Mesothelial cell of epicardium (in vitro differentiated cells): ENCODE measurements at places on chromosomes 4 and X. TPM values are rescaled to one million over a fixed set of nuclear protein-coding genes. Genes with fewer than 3 reads are reported as not detected.

C4orf54 gene
- total RNA-seq: 0.02 to 0.04 TPM (median 0.04 TPM) in 3 replicates

EPGN gene
- total RNA-seq: 7.8 to 8.3 TPM (median 8.0 TPM) in 3 replicates

SYTL5 gene
- 1.7 to 2.6 TPM (median 2.2 TPM) in 3 replicates for total RNA-seq

PLA2G12A gene
- total RNA-seq: 49.7 to 53.8 TPM (median 51.0 TPM) in 3 replicates

HMGB3 gene
- total RNA-seq: 102 to 103 TPM (median 103 TPM) in 3 replicates

RRH gene
- total RNA-seq: 0.29 to 0.45 TPM (median 0.40 TPM) in 3 replicates

FGB gene
- total RNA-seq: 0.31 to 0.93 TPM (median 0.64 TPM) in 3 replicates

DNA sequence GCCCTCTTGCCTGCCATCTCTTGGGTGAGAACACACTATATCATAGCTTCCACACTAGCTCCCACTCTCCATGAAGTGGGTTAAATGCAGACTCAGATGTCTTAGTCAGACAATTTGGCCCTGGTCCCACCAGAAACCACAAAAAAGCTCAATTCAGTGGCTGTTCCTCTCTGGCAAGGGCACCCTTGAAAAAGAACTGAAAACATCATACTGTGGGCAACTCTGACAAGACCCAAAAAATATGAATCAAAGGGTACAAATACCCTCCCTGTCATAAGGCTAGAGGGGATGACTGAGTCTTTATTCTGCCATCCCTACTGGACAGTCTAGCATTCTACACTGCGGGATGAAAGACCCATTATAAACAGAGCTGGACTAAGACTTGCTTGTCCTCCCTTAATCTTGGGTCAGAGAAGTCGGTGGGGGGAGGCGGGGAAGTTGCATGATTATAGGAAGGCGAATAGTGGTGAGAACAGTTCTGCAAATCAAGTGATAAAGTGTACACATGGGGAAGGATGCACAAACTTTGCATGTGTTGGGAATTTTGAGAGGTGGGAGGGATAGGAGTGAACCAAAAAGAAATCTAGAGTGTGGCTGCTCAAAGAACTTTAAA, 172.1 kb downstream of the OPHN1 start:
- no peak for DNase-seq

- no peak for DNase-seq
These were observed 1043.1 kb upstream of the TENM3 start for GRCh38 chr4:181200076-181200475.

GRCh38 chr4:186243331-186243730, 16.0 kb downstream of the KLKB1 start:
- DNase-seq: no peak

DNA sequence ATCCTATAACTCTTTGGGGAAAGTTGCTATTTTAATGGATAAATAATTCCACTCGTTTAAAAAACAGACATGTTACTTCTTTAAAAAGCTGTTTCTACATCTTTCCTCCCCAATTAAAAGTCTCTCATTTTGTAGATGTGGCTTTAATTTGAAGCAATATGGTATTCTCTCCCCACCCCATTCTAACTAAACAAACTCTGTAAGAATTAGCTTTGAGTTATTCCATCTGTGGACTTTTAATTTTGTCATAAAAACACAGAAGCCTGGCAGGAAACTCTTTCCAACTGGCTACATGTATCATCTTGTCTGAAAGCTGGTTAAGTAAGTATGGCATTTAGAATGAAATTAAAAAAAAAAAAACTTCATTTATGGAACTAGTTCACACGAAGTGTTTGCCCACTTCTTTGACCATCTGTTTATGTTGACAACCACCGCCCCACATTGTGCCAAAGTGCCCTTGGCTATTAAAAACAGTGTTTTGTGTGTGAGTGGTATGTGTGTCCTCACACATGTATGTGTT, 140.3 kb downstream of the NAA11 start:
- DNase-seq: no peak

DNA sequence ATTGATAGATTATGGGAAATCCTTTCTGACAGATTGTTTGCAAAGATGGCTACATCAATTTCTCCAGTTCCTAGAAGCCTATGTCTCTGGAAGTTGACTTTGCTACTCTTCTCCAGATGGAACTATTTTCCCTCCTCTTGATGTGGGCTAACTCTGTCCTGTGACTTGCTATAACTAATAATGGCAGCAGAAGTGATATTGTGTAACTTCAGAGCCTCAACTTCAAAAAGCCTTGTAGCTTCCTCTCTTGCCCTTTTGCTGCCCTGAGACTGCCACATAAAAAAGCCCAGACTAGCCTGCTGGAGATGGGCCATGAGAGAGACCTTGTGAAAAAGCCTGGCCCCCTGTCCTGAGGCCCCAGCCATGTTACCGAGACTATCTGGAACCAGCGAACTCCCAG, 210.7 kb upstream of the SLC7A11 start:
- DNase-seq: no peak

DNA sequence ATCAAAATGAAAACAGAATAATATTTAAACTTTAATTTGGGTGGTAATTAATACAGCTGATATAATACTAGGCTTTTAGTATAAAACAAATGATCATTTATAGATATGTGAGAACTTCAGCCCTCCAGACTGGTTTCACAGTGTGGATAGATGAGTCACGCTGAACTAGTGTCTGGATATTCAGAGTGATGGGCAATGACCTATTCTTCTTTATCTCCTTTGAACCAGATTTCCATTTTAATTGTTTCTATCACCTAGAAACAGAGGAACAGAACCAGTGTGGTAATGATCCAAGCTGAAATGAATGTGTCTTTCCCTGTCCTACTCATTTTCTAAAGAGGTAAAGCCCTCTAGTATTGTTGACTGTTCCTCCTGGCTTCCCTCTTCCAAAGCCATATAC, 155.2 kb upstream of the GK2 start:
- no peak for DNase-seq

GRCh38 chr4:166972071-166972470, 262.2 kb downstream of the SPOCK3 start:
- no peak for DNase-seq

- DNase-seq: no peak
These were observed 83.0 kb downstream of the LRP2BP start for GRCh38 chr4:185312699-185313098.

- DNase-seq: no peak
These were observed 8.1 kb upstream of the COMMD8 start for GRCh38 chr4:47471591-47471990.

DNA sequence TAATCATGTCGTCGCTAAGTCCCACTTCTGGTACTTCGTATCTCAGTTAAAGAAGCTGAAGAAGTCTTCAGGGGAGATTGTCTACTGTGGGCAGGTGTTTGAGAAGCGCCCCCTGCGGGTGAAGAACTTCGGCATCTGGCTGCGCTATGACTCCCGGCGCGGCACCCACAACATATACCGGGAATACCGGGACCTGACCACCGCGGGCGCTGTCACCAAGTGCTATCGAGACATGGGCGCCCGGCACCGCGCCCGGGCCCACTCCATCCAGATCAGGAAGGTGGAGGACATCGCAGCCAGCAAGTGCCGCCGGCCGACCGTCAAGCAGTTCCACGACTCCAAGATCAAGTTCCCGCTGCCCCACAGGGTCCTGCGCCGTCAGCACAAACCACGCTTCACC, 11.3 kb downstream of the PNCK start:
- DNase-seq: peak; percentile 55

DNA sequence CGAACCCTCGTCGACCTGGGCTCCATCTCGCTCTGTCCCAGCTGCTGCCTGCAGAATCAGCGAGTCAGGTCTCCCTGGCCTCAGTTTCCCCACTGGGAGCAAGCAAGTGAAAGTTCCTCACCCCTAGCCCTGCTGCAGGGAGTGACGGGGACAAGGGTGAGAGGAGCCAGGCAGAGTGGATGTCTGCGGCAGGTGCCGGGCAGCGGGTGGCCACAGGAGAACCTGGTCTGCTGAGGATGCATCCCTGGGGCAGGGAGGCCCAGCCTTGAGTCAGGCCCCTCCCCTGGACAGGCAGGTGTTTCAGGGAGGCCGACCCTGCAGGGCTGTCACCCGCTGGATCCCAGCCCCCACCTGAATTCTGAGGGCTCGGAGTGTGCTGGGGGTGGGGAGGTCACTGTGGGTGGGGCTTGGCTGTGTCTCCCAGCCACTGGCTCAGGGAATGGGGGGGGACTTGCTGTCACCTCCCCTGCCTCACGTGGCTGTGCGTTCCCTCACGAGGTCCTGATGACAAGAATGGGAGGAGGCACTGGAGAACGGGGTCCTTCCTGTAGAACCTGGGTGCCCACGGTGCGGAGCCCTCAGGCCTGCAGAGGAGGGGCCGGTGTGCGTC, 33.2 kb downstream of the LRPAP1 start:
- no peak for DNase-seq

- DNase-seq: no peak
These were observed 8.2 kb downstream of the CASP3 start for GRCh38 chr4:184641022-184641421.

GRCh38 chr4:91113130-91113706, 986.0 kb downstream of the CCSER1 start:
- DNase-seq: no peak

DNA sequence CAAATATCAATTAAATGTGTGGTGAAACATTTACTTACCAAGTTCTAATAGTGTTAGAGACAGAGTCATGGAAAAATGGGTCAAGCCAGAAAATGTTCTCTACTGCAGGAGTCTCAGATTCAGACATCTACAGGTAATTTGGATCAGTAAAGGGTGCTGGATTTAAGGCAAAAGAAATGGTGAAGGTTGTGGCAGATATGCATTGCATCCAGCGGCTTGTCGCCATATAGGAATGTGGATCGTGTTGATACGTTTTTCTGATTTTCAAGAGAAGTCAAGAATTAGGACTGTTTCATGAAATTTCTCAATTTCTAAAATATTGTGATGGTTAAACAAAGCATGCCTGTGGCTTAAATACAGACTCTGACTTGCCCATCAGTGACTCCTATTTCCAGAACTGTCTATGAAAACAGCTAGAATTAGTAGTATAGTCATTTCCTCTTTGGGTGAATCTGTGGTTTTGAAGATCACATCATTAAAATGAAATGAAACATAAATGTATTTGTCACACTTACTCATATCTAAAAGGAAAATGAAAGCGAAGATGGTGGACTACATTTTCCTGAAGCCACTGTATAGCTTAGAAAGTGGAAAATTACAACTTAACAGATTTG, 110.1 kb upstream of the VEGFC start:
- DNase-seq: no peak
